ENCODE measurements at places on chromosomes 4 and X. TPM values are rescaled to one million over a fixed set of nuclear protein-coding genes. Genes with fewer than 3 reads are reported as not detected.

DNA sequence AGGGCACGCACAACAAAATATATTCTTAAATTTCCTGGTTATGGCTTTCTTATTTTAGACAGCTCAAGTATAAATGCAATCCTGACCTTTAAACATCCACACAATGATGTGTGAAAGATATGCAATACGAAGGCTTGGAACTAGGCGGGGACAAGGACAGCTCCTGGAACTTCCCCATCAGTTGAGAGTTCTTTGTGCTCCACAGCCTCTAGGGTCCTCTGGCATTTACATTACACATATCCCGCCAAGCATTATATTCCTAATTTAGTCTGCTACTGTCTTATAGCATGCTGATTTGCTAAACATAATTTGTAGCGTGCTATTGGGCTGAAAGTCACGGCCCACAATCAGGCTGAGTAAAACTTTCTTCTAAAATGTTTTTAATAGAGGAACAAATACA, 74.4 kb downstream of the FTHL17 start:
- no peak for DNase-seq

- no peak for DNase-seq
Observed at GRCh38 chr4:37549041-37549440, 137.1 kb downstream of the RELL1 start.

- DNase-seq = no peak
Observed at GRCh38 chr4:80153874-80154544, 43.3 kb upstream of the PRDM8 start.

DNA sequence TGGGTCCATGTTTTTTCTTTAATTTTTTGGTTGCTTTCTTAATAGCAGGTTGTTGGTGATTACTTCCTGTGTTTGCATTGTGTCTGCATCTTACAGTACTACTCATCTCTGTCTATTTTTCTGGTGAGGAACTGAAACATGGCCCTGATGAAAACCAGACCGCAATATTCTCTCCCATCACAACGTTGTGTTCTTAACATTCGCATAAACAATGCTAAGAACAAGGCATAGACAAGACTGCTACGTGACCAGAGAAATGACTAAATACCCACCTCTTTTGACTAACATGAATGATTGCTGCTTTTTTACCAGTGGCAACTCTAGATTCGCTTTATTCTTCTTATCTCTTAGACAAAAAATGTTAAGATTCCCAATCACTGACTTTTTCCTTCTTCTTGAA, 179.1 kb downstream of the GC start:
- DNase-seq = no peak

GRCh38 chr4:108168160-108168670, 517 bp downstream of the LEF1 start:
- no peak for DNase-seq

DNA sequence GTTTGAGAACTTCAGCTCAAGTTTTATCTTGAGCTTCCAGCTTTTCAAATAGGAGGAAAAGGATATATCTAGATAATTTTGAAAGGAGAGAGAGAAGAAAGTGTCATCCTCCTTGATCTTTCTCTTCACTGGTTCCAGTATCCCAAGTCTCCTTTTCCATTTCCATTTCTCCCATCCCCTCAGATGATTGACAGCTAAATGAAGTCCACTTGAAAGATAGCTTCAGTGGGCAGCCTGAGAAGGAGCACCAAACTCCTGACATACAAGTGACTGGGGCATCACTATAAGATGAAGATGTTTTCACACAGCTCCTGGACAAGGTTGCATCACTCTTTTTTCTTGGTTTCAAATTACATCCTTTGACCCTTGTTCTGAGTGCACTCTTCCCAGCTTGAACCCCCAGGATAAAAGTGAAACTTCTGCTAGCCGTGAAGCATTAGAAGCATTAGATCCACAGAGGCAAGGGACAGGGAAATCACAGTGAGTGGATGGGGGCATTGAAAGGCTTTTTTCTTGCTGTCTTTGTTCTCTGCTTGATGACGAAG, 17.5 kb upstream of the MAGEA10 start:
- DNase-seq = no peak

DNA sequence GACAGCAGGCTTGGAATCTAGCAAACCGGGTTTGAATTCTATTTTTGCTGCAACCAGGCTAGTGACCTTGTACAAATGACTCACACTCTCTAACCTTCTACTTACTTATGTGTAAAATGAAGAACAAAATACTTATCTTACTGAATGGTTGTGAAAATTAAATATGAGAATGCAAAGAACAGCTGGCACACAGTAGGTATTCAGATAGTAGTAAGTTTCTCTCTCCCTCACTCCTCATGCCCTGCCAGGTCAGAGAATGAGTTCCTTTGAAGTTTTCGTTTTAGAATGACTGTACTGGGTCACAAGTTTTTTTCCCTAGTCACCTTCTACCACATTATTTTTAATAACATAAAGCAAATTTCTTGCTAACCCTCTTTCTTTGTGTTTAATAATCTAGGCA, 33.0 kb downstream of the CISD2 start:
- DNase-seq = no peak

DNA sequence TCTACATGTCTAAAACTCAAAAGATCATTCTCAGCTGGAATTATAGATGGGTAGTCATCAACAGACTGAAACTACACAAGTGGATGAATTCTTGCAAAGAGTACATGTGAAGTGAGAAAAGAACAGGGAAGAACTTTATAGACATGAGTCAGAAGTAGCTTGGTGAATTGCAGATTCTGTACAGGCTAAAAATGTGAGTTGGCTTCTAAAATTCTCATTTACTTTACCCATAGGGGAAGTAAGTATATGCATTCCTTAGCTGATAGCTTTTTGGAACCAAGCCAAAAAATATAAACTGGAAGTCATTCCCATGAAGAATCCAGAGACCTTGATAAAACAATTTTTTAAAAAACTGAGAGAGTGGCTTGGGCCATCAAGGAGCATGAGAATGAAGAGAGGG, 584.2 kb upstream of the FTHL17 start:
- DNase-seq = no peak

DNA sequence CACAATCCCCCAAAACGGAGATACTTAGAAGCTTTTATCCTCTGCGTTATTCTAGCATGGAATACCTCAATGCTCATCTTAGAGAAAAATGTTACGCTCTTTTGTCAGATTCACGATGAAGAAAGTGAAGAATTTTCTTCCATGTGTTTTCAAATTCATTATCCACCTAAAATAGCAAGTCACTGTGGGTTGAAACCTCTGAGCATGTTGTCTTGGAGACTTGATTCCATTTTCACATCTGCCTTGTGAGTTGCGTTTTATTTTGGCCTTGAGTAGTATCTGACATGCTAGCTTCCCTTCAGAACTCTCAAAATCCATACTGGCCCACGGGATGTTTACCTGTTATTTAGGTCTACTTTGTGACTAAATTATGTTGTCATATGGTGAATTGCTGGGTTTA, 66.3 kb downstream of the C4orf46 start:
- no peak for DNase-seq

DNA sequence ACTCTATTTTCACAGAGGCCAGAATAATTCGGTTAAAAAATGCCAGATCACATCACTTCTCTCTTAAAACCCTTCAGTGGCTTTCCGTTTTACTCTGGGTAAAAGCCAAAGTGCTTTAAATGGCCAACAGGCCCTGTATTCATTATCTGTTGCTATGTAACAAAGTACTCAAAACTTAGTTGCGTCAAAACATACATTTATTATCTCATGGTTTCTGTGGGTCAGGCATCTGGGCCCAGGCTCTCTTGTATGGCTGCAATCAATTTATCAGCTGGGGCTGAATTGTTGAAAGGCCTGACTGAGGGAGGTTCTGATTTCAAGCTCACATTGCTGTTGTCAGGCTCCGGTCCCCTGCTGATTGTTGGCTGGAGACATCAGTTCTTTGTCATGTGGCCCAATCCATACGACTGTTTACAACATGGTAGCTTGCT, 72.7 kb upstream of the H2AZ1 start:
- no peak for DNase-seq

GRCh38 chr4:47383829-47384427, 79.6 kb downstream of the COMMD8 start:
- no peak for DNase-seq

- DNase-seq = no peak
Observed at GRCh38 chr4:3261411-3262207, 12.7 kb downstream of the MSANTD1 start.

- no peak for DNase-seq
Observed at GRCh38 chr4:1166509-1167243, 5.7 kb downstream of the SPON2 start.

GRCh38 chr4:15717086-15717485, 14.2 kb downstream of the BST1 start:
- DNase-seq = no peak

DNA sequence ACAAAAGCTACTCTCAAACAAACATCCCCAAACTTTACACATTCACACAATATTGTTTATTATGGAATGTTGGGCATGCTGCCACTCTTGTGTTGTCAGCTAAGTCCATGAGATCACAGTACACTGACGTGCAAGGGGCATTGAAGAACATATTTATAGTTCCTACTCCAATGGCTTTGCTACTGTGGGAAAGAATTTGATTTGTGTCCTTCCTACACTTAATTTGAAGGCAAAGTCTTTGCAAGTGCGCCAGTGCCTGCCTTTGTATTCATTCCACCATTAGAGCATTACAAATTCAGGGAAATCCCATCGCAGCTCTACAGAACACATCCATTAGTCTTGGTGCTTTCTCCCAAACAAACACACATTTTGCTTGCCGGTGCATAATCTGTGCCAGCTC, 45.4 kb upstream of the FTHL17 start:
- no peak for DNase-seq

NALF2 gene
- total RNA-seq = 0.14 TPM

PLS3 gene
- total RNA-seq = 71.5 TPM

OPHN1 gene
- 6.9 TPM for total RNA-seq

FAAH2 gene
- 22.2 TPM for total RNA-seq

HPF1 gene
- 70.3 TPM for total RNA-seq

STATH gene
- total RNA-seq = not detected

TAF1 gene
- 47.4 TPM for total RNA-seq

ZNF185 gene
- total RNA-seq = 3.8 TPM

BMPR1B gene
- total RNA-seq = 2.0 TPM

Data from sigmoid colon (tissue), 7 donors.